Stomach (tissue), 19 donors: ENCODE measurements at places on chromosomes 3 and 15. TPM values are rescaled to one million over a fixed set of nuclear protein-coding genes. Genes with fewer than 3 reads are reported as not detected.

DNA sequence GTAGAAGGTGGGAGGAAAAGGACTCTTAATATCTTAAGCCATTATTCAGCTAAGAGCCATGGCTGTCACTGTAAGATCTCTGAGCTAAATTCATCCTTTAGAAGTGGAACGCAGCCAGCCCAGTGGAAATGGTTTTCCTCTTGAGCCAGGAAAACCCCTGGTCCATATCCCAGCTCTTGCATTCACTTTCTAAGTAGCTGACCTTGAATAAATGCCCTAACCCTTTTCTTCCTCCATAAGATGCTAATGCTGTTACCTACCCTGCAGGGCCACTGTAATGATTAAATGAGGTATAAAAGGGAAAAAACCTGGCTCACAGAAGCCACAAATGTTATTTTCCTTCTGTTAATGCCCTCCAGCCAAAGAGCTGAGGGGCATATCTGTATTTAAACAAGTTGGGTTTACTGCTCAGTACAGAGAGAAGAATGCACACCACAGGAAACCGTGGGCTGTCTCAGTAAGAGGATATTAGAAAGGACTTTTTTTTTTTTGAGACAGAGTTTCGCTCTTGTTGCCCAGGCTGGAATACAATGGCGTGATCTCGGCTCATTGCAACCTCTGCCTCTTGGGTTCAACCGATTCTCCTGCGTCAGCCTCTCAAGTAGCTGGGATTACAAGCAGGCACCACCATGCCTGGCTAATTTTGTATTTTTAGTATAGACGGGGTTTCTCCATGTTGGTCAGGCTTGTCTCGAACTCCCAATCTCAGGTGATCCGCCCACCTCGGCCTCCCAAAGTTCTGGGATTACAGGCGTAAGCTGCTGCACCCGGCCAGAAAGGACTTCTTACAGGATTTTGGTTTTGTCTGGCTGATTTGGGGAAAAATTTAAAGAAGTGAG lies 6.8 kb downstream of the UBL7 start:
- DNase-seq = no peak

The CILP gene
- 7.0 TPM for total RNA-seq

- peak; percentile 49 for DNase-seq
Measured at GRCh38 chr15:66153549-66154415, 99.8 kb downstream of the MEGF11 start.

- no peak for DNase-seq
Measured at GRCh38 chr3:123376451-123377242, 72.2 kb downstream of the ADCY5 start.

The GOLGA8M gene
- not detected for total RNA-seq

The ZNF385D gene
- not detected for total RNA-seq

The RAB5A gene
- 40.0 TPM for total RNA-seq

- no peak for DNase-seq
Measured at GRCh38 chr3:17032407-17033034, 147.8 kb downstream of the PLCL2 start.

GRCh38 chr3:48190911-48191310 lies 2.7 kb upstream of the CDC25A start:
- DNase-seq = no peak

- DNase-seq = no peak
Measured at GRCh38 chr3:13788522-13789424, 91.1 kb downstream of the WNT7A start.

GRCh38 chr15:71934446-71934845 lies 124.1 kb downstream of the NR2E3 start:
- DNase-seq = no peak

GRCh38 chr3:150870406-150870805 lies 34.8 kb downstream of the MINDY4B start:
- DNase-seq = peak; percentile 40

The DNAH1 gene
- 6.1 TPM for total RNA-seq

DNA sequence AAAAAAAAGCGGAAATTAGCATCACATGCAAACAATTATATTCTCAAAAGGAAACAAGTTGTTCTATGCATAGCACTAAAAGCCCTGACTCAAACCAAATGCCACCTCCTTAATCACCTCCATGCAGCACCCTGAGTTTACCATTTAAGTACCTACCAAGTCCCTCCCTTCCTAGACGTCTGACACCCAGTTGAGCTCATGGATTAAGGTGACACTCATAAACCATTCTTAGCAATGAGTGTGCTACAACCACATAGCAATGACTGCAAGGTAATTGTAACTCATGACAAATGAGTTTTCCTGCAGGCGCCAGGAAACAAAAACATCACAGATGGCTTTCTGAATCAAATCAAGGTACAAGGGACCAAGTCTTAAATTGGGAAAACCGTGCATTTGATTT lies 32.0 kb downstream of the WWTR1 start:
- no peak for DNase-seq
